ENCODE measurements at places on chromosomes 12 and 14. TPM values are rescaled to one million over a fixed set of nuclear protein-coding genes. Genes with fewer than 3 reads are reported as not detected.

Gene ITPR2
- 111 TPM for total RNA-seq

Gene SPTB
- under 0.01 TPM for total RNA-seq

Gene NOVA1
- total RNA-seq: 6.2 TPM

Gene OR4K15
- not detected for total RNA-seq

Gene SMIM41
- not detected for total RNA-seq

Gene MIP
- not detected for total RNA-seq

Gene LHX5
- not detected for total RNA-seq

Gene FOXG1
- total RNA-seq: 0.07 TPM

Gene SPX
- 1.3 TPM for total RNA-seq

Gene KRT7
- total RNA-seq: 206 TPM

Gene PIANP
- 0.13 TPM for total RNA-seq

Gene WDHD1
- total RNA-seq: 23.9 TPM

Gene CCDC196
- not detected for total RNA-seq

Gene SDR39U1
- total RNA-seq: 15.8 TPM

Gene FAM222A
- 0.93 TPM for total RNA-seq

Gene NPFF
- total RNA-seq: not detected

Gene PMCH
- total RNA-seq: 0.36 TPM

Gene PLEKHD1
- 0.07 TPM for total RNA-seq

Gene MYO1H
- not detected for total RNA-seq

Gene ANKS1B
- 1.1 TPM for total RNA-seq

Gene CBLN3
- 1.6 TPM for total RNA-seq

Gene HOXC6
- not detected for total RNA-seq

Gene PABPN1
- total RNA-seq: 81.7 TPM

Gene FGF6
- not detected for total RNA-seq

Gene KCNA1
- not detected for total RNA-seq

Gene SIRT4
- 0.50 TPM for total RNA-seq

Gene TESPA1
- total RNA-seq: not detected

Gene DDHD1
- 23.4 TPM for total RNA-seq

Gene METTL1
- 8.0 TPM for total RNA-seq

Gene APOF
- not detected for total RNA-seq

Gene NRXN3
- total RNA-seq: 0.22 TPM

Gene ZC2HC1C
- total RNA-seq: 2.0 TPM

Gene CTSG
- total RNA-seq: not detected

Gene KLRK1
- not detected for total RNA-seq

Gene GPR162
- total RNA-seq: 9.4 TPM

Gene OAS2
- 10.3 TPM for total RNA-seq
